ENCODE measurements at places on chromosomes 5 and 9. TPM values are rescaled to one million over a fixed set of nuclear protein-coding genes. Genes with fewer than 3 reads are reported as not detected.

DNA sequence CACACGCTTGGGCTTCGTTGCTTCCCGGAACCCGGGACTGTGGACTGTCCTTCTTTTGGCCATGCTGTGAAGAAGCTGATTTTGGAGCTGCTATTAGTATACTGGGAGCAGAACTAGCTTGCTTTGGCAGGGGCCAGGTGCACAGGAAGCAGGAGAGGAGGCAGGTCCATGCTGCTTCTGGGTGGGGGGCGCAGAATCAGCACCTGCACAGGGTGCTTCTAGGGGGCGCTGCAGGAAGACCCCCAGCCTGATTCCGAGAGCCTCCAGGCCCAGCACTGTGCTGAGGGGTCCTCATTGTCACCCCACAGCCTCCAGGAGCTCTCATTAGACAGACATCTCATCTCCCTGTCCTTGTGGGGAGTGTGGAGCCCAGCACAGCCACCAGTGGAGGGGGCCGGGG lies 252.6 kb upstream of the IRX4 start:
- no peak for DNase-seq

DNA sequence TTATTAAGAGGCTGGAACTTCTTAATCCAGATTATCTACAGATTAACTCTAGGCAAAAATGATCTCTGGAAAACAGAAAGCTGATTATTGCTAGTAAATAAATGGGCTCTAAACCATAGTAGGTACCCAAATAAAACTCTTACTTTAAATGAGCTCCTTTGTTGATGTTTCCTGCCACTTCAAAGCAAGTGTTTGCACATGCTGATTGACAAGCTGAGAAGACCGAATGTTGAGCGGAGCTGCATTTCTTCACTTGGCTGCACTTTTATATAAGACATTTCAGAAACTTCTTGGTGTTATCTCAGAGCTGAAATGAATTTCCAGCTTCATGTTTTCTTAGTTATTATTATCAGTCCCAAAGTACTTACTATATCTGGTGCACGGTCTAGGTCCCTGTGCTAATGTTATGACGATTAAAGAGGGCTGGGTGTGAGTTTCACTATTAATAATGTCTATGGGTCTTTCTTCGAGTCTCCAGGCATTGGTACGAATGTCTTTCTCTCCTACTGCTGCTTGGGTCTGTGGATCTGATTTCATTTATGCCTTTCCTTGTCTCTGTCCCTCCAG lies 58.6 kb upstream of the CTXN3 start:
- DNase-seq, result no peak

DNA sequence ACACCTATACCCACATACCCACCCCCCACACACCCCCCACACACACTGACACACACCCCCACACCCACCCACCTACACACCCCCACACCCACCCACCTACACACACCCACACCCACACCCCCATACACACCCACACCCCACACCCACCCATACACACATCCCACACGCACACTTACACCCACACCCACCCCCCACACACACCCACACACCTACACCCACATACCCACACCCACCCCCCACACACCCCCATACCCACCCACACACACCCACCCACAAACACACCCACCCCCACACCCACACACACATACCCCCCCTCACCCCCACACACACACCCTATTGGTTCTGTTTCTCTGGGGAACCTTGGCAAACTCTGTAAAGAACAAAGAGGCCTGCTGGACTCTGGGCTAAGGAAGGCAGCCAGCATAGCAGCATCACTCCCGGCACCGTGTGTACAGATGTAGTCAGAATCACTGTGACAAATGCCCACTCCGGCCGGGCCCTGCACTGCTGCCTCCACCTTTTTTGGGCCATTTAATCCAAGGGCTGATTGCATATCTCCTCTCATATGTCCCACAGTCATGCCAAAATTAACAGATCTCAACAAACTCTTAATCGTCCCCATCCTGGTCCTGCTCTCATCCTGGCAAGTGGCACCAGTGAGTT lies 42.3 kb downstream of the COL23A1 start:
- DNase-seq, result no peak

DNA sequence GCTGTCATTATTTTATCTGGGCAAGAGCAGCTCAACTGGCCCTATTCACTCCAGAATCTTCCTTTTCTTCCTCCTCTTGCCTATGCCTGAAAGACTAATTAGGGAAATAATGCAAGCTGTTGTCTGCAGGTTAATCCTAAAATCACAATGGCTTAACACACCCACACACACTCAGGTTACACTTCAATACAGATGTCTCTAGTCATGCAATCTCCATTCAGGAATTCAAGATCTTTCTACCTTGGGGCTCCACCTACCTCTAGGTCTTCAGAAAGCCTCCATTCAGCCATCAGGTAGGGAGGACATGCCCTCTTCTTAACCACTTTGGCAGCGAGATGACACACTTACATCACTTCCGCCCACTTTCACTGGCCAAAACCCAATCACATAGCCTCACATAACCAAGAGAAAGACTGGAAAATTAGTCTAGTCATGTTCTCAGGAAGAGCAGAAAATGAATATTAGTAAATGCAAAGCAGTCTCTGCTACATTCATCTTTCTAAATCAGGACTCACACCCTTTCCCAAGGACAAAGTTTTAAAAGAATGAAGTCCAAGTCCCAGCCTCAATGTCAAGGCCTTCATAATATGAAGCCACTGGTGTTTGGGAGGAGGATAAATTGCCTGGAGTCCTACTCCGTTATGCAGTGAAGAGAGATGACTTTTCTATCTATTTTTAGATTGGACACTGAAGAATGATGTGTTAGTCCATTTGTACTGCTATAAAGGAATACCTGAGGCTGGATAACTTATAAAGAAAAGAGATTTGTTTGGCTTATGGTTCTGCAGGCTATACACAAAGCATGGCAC lies 428.1 kb downstream of the EFNA5 start:
- no peak for DNase-seq

DNA sequence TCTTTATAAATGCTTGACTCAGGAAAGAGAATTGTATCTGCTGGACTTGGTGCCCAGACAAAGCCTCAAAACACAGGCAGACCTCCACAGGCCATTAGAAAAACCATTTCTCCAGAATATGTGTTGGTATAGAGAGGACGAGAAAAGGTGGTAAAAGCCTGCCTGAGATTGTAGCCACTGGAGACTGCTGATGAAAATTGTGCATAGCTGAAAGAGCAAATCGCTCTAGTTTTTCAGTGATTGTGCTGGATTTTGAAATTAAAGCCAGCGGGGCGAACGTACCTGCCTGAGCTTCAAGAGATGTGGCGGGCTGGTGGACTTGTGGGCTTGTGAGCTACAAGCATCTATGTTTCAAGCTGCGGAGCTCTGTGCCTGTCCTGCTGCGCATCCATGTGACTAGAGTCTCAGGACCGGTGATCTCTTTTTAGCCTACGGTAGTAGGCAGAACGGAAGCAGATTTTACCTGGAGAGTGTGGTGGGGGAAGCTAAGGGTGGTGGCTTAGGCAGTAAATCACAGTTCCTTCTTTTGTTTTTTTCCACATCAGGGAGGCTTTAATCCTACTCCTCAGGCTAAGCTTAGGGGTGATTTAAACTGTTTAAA lies 193.6 kb downstream of the SREK1 start:
- DNase-seq, result no peak

DNA sequence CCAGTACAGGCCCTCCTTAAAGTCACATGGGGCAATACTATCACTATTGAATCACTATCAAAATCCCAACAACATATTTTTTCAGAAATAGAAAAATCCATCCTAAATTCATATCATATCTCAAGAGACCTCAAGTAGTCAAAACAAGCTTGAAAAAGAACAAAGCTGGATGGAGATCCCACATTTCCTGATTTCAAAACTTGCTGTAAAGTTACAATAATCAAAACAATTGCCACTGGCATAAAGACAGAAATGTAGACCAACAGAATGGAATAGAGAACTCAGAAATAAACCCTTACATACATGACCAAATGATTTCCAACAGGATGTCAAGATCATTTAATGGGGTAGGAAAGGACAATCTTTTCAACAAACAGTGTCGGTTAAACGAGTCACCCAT lies 41.3 kb upstream of the CDKN2AIPNL start:
- DNase-seq, result no peak

DNA sequence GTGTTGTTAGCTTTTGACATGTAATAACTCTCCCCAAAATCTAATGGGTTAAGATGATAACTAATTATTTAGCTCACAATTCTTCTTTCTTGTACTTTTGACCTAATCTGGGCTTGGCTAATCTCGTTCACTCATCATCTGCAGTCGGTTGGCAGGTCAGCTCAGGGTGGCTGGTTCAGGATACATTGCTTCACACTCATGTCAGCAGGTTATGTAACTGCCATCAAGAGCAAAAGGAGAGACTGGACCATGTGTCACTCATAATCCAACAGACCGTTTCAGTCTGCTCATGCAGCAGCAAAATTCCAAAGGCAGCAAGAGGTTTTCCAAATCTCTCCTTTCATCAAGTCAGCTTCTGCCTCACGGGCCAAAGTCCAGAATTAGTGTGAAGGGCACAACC lies 998.4 kb upstream of the CTNND2 start:
- no peak for DNase-seq

DNA sequence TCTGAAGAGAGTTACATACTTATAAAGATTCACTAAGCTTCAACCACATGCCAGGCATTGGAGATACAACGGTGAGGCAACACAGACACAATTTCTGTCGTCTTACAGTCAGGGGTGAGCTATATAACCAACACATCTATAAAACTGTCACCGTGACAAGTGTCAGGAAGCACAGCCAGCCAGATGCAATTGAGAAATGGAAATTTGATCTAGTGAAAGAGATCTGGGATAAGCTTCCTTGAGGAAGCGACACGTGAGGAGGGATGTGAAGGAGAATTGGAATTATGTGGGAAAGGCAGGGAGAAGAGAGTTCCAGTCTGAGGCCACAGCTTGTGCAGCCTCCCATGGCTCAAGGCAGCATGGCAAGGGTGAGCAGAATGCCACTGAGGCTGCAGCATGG lies 50.9 kb upstream of the ZNF354B start:
- DNase-seq, result no peak

DNA sequence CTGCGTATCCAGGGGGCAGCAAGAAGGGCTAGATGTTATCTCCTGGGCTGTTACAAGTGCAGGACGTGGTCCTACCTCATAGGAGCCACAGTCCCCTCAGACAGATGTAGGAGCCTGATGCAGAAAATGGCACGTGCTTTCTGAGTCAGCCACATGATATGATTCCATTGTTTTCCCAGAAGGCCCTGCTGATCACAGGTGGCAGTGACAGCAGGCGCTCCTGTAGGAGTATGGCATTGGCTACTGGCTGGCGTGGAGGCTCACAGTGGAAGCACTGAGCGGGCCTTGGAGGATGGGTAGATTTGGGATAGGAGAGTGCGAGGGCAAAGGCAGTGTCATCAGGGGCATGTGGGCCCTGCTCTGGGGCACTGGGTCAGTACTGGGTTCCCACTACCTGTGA lies 21.9 kb downstream of the USP20 start:
- no peak for DNase-seq

- DNase-seq, result no peak
These were observed 6.9 kb upstream of the ZBTB5 start for GRCh38 chr9:37471942-37472684.

- no peak for DNase-seq
These were observed 5.1 kb upstream of the SSBP2 start for GRCh38 chr5:81756016-81756415.

GRCh38 chr5:147568710-147569406 lies 59.0 kb upstream of the DPYSL3 start:
- no peak for DNase-seq

GRCh38 chr5:149278451-149279210 lies 7.0 kb downstream of the AFAP1L1 start:
- no peak for DNase-seq

The MYMK gene
- not detected for total RNA-seq

The EGR1 gene
- 97.0 TPM for total RNA-seq

The CCDC112 gene
- total RNA-seq, result 11.3 TPM

The PPP3R2 gene
- not detected for total RNA-seq

The PCDHGA3 gene
- total RNA-seq, result not detected

The ADAMTS6 gene
- total RNA-seq, result 1.2 TPM

The PRELID1 gene
- total RNA-seq, result 215 TPM

The SH3GL2 gene
- 1.5 TPM for total RNA-seq

The KCNMB1 gene
- total RNA-seq, result not detected
